Fibroblast of skin of right biceps (primary cell): ENCODE measurements at places on chromosomes 3 and 15.

- DNase-seq = peak; percentile 97
These were observed at the start of gene IFRD2 for GRCh38 chr3:50292159-50293078. Gene IFRD2, minus strand, starts transcription at chr3:50292429. Its CDS starts 155 bp downstream, at chr3:50292274.

- no peak for DNase-seq
These were observed 120.5 kb upstream of the ABHD17C start for GRCh38 chr15:80574590-80574989.

- DNase-seq = no peak
These were observed 1398.6 kb upstream of the ALCAM start for GRCh38 chr3:103968131-103968530.

GRCh38 chr15:41377978-41378377, 24.3 kb downstream of the NDUFAF1 start:
- DNase-seq = no peak

GRCh38 chr3:56773986-56774385, 27.8 kb downstream of the ARHGEF3 start:
- DNase-seq = no peak

GRCh38 chr3:186683979-186684378, 18.2 kb downstream of the HRG start:
- no peak for DNase-seq
